ENCODE measurements at places on chromosomes 6 and 20.

GRCh38 chr20:48766961-48767960 lies 60.5 kb downstream of the PREX1 start:
- no peak for DNase-seq

DNA sequence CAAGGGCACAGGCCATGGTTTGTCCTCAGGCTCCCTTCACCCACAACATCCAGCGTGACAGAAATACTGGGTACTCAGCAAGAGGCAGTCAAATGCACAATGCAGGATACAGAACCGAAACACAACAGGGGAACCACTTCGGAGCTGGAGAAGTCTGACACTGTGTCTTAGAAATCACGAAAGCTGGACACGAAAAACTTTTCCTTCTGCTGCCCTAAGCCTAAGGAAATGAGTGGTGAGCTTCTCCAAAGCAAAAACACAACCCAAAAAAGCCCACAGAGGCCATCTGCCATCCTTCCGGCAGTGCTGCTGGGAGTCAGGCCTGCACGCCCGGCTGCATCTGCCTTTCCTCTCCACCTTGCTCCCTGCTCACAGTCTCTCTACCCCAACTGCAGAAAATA lies 106.3 kb downstream of the SLC23A2 start:
- DNase-seq, result no peak

- DNase-seq, result peak; percentile 60
Measured at GRCh38 chr6:137415127-137415833, 78.9 kb downstream of the OLIG3 start.

GRCh38 chr6:116062496-116062895 lies 1.8 kb upstream of the FRK start:
- DNase-seq, result no peak

DNA sequence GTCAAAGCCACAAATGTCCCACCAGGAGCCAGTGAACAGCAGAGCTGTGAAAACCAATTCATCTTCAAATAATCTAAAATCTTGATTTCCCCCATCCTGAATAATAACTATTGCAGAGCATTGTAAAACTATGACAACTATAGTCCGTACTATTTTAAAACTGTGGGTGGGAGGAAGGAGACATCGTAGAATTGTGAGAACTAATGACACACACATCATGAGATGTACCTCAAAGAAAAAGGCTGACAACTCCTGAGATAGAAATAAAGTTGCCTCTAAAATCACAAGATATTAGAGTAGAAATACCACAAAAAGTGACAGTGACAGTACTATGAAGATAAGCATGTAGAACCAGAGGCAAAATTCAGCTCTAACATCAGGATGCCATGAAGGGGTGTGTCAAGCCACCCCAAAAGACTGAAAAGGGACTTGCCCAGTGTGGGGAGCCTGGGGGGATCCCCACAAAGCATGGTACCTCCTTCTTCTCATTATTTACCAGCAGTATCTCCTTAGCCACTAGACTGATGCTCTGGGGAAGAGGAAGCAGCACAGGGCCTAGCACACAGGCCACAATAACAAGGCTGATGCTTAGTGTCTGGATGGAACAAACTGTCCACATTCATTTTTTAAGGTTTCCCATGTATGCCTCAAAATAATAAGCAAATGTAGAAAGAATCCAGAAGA lies 13.4 kb downstream of the NAPB start:
- DNase-seq, result no peak
